Anterior cingulate cortex (tissue), 58 donors: ENCODE measurements at places on chromosomes 4 and X.

- no peak for DNase-seq
These were observed 23.7 kb upstream of the UNC5C start for GRCh38 chr4:95572304-95572991.

- no peak for DNase-seq
These were observed 51.7 kb upstream of the CHRNA9 start for GRCh38 chr4:40283413-40283812.

DNA sequence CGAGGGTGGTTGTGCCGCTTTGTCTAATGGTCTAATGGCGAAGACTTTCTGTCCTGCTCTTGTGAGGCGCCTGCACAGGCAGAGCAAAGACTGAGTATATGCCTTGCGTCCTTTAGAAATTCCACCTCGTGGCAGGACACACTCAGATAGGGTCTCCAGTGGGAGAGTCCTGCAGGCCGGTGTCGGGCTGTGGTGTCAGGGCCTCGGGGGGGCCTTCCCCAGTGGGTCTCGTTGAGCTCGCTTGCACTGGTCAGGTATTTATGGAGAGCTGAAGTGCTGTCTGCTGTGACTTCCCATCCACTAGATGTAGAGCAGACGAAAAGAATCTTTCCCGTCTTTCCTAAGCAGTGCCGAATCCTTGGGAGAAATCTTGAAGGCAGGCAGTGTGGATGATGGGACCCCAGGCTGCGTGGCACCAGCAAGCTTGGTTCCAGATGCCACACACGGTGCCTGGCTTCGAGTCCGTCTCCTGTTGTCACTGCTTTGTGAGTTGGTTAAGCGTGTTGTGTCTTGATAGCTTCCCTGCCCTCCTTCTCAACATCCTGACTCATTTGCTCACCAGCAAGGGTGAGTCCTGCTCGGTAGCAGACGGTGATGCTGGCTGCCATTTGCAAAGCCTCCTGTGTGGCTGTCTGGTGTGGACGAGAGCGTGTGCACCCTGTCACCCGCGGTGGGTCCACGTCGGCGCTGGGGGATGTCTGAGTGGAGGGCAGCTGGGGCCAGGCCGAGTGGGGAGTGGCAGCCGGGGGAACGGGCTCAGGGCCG is 20.5 kb downstream of the MAEA start:
- DNase-seq: no peak

GRCh38 chrX:57132046-57132445 is 5.2 kb downstream of the SPIN2A start:
- no peak for DNase-seq

- no peak for DNase-seq
These were observed 25.6 kb upstream of the MSMO1 start for GRCh38 chr4:165301833-165302232.
